ENCODE measurements at places on chromosomes 2 and 18.

GRCh38 chr18:75253784-75254183 is 43.2 kb downstream of the TSHZ1 start:
- DNase-seq: no peak

- DNase-seq: no peak
Measured at GRCh38 chr2:54041135-54041534, 70.3 kb upstream of the PSME4 start.

DNA sequence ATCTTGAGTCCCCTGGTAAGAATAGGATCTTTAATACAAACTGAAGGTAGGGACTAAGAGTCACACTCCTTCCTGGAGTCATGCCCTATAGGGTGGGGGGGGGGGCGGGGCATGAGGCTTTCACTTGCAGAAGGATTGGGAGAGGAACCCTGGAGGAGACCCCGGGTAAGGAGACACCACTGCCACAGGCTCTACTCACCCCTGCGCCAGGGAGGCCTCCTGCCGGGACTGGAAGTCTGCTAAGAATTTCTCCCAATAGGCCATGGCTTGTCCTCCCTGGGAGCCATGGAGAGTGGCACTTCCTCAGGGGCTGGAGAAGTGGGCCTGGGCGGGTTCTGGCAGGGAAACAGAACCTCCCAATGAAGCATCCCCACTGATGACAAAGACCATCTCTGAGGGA is 645.3 kb upstream of the RAB6C start:
- DNase-seq: no peak

DNA sequence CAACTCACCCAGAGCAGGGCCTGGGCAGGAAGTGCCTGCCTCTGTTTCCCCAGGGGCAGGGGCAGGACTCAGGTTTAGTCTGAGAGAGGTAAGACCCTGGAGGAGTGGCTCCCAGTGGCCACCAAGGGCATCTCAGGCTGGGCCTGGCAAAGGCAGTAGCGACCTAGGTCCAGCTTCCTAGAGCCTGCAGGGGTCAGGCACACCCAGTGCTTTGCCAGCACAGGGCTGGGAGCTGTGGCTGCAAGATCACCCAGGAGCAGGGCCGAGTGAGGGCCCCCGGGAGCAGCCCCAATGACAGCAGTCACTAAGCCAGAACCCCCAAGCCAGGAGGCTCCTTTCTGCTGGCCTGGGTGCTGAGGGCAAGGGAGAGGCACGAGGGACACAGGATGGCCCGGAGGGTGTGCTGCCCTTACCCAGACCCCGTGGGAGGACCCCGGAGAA is 8.8 kb upstream of the DUSP2 start:
- DNase-seq: peak; percentile 27

- DNase-seq: no peak
Measured at GRCh38 chr2:216807857-216808272, 52.0 kb downstream of the TNP1 start.

DNA sequence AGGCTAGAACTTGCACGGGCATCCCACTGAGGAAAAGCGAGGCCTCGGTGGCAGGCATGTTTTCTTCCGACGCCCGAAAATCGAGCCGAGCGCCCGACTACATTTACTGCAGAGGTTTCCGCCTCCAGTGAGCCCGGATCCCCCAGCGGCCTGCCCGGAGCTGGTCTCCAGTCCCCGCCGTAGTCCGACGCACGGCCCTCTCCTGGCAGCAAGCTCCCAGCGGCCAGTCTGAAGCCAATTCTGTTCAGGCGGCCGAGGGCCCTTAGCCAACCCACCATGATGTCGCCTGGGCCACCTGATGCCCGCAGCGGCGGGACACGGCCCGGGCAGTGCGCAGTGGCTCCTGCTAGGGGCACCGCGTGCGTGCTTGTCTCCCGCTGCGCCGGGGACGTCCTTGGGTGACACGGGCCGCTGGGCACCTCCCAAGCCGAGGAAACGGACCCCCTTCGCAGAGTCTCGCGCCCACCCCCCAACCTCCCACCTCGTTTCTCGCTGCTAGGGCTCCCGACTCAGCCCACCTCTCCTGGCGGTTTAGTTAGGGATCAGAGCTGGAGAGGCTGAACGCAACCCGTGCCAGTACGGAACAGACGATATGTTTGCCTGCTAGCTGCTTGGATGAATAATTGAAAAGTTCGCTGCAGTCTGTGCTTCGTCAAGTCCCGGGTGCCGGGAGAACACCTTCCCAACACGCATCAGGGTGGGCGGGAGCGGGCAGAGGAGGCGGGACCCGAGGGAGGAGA is 5.3 kb downstream of the ONECUT2 start:
- DNase-seq: no peak

GRCh38 chr2:99636144-99637034 is 146.6 kb upstream of the REV1 start:
- no peak for DNase-seq
